ENCODE measurements at places on chromosomes 6 and 20.

DNA sequence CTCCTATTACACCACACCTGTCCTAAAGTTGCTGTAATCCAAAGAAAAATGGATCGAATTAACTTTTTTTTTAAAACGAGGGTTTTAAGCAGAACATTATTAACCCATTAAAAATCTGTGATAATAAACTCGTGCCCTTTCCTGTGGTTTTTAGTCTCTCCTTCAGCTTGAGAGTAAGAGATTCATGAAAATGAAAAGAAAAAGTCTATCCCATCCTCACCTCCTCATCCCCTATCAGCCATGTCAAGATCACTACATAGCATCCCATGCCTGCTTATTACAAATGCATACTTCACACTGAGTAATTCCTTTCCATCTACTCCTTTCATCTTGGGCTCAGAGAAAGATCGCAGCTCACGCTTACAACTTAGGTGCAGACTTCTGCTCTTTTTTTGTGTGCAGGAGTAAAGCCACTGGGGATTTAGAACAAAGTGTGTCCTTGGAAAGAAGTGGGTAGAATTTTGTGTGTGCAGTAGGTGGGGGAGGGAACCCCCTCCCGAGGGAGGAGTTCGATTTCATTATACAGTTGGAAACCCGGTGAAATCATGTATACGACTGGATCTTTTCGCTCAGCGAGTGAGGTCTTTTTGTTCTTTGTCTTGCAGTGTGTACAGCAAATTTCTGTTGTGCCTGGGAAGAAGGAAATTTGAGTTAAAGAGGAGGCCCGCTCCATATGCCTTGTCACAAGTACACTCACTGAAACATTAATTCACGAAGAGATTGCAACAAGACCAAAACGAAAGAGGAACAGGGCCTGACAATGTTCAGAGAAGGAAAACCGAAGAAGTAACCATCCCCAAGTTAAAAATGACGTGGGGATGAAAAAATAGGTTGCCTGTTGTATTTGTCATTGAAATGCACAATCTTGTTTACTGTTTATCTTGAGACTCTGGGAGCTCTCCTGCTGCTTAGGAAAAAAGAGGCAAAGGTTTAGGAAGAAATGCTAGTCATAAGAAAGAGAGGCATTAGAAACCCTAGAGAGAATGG lies 146.5 kb upstream of the ZNF217 start:
- no peak for DNase-seq

DNA sequence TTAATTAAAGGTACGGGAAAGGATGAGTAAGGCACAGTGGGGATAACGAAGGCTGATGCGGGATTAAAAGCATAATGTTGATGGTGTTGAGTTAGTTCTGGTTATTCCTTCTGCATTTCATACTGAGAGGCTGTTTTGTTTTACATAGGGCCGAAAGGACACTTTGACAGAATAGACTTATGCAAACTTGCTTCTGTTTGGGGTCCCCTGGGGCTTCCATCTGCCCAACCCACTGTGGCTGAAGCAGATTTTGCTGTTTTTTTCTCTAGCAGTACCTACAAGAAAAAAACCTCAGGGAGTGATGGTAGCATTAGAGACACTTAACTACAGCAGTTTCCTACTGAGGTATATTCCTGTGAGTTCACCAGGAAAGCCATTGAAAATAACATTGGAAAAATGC lies 136.1 kb upstream of the SUPT3H start:
- no peak for DNase-seq

- no peak for DNase-seq
Measured at GRCh38 chr6:106442395-106442794, 81.9 kb downstream of the CRYBG1 start.

GRCh38 chr6:90110971-90111370 lies 185.7 kb downstream of the BACH2 start:
- DNase-seq, result no peak

- no peak for DNase-seq
Measured at GRCh38 chr20:63690898-63691710, 5.3 kb upstream of the TNFRSF6B start.

DNA sequence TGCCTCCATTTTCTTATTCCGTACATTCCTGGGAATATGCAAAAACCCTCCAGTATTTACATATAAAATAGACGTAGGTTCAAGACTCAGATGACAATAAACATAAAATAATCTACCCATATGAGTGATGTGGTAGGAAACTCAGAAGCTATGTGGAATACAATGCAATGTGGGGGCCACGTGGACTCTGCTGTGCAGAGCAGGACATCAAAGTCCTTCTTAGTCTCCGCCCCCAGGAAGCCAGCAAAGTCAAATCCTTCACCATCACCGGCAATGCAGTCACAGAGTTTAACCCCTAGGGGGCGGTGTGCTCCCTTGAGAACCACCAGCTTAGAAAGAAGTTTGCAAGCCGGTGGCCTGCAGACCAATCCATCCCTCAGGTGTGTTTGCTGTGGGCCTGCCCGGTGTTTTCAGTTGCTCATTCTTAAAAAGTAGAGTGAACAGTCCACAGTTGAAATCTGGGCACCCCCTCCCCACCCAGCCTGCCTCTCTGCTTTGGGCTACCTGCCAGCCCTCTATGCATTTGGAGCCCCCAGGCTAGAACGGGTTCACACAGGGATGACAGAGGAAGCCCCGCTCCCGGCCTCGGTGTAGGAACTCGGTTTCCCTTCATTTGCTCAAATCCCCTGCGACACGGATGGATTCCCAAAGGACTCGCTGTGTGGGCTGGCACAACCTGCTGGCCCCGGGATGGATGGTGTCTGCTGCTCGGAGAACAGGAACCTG lies 59.9 kb downstream of the SULF2 start:
- no peak for DNase-seq

DNA sequence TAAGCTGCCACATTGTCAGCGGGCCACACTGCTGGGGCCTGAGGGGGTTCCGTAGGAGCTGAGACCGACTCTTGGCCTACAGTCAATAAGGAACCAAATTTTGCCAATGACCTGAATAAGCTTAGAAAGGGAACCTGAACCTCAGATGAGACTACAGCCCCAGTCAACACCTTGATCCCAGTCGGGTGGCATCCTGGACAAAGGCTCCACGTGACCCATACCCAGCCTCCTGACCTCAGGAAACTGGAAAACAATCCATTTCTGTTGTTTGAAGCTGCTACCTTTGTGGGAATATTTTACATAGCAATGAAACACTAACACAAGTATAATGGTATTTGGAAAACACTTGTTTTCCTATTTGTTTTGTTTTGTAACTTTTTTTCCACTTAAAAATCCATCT lies 179.9 kb upstream of the RALGAPA2 start:
- DNase-seq, result no peak

DNA sequence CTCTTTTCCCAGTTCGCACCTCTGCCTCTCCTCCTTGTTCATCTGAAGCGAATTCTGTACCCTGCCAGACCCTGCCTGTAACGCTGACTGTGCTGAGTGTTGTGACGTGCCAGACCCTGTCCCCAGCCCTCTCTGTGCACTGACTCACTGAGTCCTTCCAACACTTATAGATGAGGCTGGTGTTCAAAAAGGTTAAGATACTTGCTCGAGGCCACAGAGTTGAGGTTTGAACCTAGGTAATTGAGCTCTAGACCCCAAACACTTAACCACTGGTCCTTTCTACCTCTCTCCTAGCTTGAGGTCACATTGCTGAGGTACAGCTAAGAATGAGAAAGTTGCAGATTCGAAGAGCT lies 45.7 kb upstream of the NEDD9 start:
- no peak for DNase-seq

DNA sequence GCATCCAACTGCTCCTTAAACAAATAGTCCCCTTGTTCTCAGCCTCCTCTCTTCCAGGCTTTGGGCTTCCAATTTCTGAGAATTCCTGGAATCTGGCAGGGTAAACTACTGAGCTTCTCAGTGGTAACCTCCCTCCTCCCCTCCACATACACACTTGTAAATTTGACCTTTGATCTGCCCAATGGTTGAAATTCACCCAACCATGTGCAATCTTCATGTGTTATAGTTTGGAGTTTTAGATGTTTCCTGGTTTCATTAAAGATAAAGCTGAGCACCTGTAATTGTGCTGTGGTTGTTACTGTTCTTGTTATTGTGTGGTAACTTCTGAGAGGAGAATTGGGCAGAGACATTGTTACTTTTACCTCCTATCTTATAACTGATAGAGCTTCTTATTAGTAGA lies 328.4 kb downstream of the TPBG start:
- no peak for DNase-seq

GRCh38 chr6:144588697-144589325 lies 303.7 kb downstream of the UTRN start:
- no peak for DNase-seq

GRCh38 chr6:18837013-18837412 lies 449.9 kb downstream of the RNF144B start:
- DNase-seq, result no peak

GRCh38 chr6:43215066-43215465 lies 14.2 kb downstream of the DNPH1 start:
- DNase-seq, result no peak

GRCh38 chr6:105272786-105273185 lies 93.0 kb upstream of the POPDC3 start:
- DNase-seq, result no peak

- no peak for DNase-seq
Measured at GRCh38 chr6:35905141-35905785, 15.6 kb downstream of the SRPK1 start.

DNA sequence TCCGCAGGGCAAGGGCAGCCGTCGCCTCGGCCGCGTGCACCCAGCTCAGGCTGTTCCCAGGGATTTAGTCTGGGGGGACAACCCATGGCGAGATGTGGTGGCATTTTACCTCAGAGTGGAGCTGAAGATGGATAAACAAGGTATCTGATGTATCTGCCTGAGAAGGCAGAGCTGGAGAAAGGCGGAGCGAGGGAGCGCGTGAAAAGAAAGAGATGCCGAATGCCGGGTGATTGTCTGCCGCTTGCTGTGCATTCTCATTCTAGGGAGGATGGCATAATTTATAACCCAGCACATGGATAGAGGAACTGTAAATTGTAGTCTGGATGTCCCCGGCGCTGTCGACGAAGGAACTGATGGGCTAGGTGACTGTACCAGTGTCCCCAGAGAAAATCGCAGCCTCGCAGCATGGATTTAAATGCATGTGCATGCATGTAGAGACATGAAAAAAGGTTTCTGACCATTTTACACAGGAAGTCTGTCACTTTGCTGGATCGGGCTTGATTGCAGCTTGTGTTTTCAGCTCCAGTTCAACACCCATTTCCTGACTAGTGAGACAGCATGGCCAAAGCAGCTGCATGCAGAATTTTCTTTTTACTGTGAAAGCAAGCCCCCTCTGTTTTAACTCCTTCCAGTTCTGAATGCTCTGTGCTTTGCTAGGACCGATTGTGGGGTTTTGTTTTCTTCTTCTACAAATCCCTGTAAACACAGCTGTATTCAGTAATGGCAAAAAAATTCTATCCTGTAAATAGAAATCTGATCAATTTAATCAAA lies 149.7 kb downstream of the PRL start:
- DNase-seq, result no peak

GRCh38 chr6:106085984-106086813 lies at the start of gene PRDM1:
Gene PRDM1, plus strand, starts transcription at chr6:106086336. Its CDS starts 218 bp downstream, at chr6:106086554.
- DNase-seq, result peak; percentile 66

DNA sequence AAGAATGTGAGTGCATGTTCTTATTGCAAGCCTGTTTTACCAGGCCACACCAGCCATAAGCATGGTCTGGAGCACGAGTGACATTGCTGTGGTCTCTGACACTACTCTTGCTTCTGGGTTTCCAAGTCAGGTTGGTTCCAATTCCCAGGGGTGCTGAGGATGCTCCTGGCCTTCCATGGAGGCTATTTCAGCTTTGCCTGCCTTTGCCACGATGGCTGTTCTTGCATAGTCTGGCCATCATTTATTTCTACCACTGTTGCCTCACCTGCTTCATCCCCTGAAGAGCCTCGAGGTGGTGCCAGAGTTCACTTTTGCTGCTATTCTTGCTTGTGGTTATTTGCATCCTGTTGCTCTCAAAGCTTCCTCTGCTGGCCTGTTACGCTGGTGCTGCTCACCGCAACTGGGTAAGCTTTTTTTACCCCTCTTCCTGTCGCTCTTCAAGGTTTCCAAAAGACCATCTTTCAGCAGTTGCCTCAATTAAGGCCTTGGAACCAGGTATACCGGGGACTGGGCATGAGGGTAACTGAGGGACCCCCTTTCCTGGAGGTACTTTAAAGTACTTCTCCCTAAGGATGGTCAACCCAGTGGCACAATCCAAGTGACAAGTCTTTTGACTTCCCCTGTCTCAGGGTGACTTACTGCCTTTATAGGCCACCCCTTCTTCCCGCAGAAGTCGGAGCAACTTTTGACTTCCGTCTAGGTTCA lies 64.5 kb downstream of the AKAP7 start:
- DNase-seq, result no peak

DNA sequence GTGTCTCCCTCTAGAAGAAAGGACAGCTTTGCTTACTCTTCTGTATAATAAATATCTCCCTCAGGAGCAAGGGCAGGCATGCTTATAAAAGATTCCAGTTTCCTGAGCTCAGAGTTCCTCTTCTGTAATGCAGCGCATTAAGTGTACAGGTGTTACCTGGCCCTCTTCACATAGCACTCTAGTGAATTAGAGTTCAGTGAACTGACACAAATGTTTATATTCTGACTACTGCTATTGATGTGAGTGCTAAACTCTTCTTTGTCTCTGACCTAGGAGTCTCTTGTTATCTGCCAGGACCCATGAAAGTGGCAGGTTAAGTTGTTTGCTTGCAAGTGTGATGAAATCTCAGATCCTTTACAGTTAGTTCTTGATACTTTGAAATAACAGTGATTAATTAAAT lies 33.5 kb downstream of the CYB5R4 start:
- no peak for DNase-seq

GRCh38 chr20:12177657-12178293 lies 260.1 kb downstream of the BTBD3 start:
- DNase-seq, result no peak

GRCh38 chr6:101806241-101806640 lies 412.7 kb downstream of the GRIK2 start:
- DNase-seq, result no peak

DNA sequence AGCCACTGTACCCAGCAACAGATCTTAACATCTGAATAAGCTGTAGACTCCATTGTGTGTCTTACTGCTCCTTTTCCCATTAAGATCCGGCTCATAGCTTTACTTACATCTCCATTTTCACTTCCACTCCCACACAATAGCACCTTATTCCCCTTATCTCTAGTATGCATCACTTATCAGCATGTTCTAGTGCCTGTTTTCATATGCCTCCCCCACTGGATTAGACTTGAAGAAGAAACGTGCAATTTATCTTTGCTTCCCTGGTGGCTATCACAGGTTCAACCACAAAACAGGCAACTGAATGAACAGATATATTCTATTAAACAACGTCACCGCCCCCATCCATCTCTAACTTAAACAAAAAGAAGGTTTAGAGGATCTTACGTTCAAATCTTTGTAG lies 12.1 kb downstream of the SSR1 start:
- DNase-seq, result no peak

GRCh38 chr6:42042108-42042507 lies 8.2 kb upstream of the TAF8 start:
- DNase-seq, result no peak

Measured in C1 segment of cervical spinal cord (tissue), 14 donors.